HAP-1 (cell line): ENCODE measurements at places on chromosomes 6 and 20.

DNA sequence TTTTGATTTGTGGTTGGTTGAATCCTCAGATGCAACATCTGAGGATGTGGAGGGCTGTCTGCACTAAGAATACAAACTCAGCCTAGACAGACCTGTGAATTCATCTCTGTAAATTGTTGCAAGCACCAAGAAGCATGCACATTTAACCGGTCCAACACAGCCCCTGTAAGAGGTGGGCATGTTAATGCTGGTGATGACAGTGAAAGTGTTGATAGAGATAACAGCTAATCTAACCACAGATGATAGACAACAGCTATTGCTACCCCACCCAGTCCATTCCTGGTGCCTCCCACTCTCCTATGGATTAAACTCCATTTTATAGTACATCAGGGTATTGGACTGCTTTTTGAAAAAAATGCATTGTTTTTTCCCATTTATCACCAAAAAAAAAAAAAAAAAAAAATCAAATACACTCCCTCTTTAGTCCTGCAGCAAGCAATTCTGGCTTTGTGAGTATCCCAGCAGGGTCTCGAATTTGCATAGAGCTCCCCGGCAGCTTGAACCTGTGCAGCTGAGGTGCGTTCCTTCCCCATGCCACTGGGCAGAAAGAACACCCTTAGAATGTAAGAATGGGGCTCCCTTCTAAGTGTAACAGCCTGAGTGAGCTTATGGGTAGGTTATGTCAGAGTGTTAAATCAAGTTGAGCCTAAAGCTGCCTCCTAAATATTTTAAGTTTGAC lies 270.9 kb upstream of the JARID2 start:
- DNase-seq: no peak

GRCh38 chr20:9110365-9110764 lies 41.5 kb downstream of the PLCB4 start:
- no peak for DNase-seq

GRCh38 chr6:63584125-63584514 lies 11.8 kb downstream of the LOC128125822 start:
- no peak for DNase-seq

DNA sequence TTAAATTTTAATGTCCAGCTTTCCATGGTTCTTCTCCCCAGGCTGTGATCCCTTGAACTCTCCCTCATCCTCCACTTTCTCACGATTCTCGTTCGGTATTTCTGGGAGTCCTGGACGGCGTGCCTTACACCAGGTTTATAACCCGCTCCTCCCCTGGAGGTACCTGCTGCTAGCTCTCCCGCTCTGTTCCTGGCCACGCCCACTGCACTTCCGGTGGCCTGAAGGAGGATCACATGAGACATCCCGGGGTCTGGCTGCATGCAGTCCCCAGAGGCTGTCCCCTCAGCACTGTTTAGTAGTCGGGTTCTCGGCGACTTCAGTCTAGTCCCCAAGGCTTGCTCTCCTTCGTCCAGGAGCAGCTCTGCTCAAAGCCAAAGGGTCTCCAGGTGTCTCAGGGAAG lies 28.4 kb upstream of the GCLC start:
- no peak for DNase-seq
